Mucosa of descending colon (tissue), 3 donors: ENCODE measurements at places on chromosomes 12 and 14. TPM values are rescaled to one million over a fixed set of nuclear protein-coding genes. Genes with fewer than 3 reads are reported as not detected.

- no peak for DNase-seq
Observed at GRCh38 chr14:90460136-90460535, 63.3 kb downstream of the CALM1 start.

- no peak for DNase-seq
Observed at GRCh38 chr12:27852742-27853141, 72.7 kb upstream of the MANSC4 start.

DNA sequence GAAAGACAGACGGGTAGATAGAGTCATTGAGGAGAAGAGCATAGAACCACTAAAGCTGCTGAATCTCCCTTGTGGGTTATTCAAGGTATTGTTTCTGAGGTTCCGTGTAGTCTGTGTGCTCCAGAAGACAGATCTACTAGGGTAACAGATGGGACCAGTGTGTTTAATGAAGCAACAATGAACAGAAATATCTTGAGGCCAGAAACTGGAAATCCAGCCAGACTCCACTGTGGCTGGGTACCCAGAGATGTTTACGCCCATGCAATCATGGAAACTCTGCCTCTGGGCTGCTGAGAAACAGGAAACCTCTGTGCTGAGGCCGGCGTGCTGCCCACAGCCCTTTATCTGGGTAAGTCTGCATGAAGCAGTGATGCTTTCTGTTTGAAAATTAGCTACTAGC, 8.3 kb downstream of the PROX2 start:
- DNase-seq, result peak; percentile 65

GRCh38 chr14:32382704-32383103, 53.6 kb downstream of the AKAP6 start:
- no peak for DNase-seq

Gene ISCA2
- total RNA-seq, result 30.0 TPM
